ENCODE measurements at places on chromosomes 11 and 22.

DNA sequence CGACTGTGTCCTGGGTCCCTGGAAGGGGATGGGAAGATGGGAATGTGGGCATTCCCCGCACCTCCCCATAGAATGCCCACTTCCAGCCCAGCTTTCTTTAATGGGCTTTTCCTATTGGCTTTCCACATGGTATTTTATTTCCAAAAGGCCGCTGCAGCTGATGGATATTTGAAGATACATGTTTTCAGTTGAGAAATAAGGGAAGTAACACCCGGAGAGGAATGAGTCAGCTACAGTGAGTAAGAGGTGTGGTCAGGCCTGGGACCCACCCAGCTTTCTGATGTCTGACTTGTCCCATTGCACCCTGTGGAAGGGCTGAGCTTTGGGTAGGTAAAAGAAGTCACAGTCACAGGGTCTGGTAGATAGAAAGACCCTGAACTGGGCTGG is 476.9 kb downstream of the MIAT start:
- DNase-seq: no peak

DNA sequence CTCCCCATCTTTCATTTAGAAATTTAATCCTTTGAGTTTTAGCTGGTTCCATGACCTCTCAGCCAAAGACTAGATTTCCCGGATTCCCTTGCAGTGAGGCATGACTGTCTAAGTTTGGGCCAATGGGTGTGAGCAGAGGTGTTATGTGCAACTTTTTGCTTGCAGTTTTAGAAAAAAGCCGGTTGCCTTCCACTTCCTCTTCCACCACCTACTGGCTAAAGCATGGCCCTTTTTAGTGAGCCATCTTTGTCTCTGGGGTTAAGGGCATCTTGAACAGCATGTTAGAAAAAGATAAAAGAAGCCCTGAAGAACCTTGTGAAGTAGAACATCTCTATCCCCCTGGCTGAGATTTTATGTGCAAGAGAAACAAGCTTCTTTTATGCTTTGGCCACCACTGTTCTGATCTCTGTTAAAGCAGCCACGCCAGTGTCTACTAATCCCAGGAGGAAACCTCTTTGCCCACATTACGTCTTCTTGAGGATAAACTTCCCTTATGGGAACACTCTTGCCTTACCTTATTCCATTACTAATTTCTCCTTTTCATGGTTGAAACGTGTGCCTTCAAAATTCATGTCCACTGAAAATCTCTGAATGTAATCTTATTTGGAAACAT is 279.9 kb downstream of the TENM4 start:
- DNase-seq: no peak

GRCh38 chr22:47596176-47596690 is 833.8 kb downstream of the TBC1D22A start:
- DNase-seq: no peak

- no peak for DNase-seq
Observed at GRCh38 chr11:95498722-95499425, 267.9 kb upstream of the SESN3 start.

DNA sequence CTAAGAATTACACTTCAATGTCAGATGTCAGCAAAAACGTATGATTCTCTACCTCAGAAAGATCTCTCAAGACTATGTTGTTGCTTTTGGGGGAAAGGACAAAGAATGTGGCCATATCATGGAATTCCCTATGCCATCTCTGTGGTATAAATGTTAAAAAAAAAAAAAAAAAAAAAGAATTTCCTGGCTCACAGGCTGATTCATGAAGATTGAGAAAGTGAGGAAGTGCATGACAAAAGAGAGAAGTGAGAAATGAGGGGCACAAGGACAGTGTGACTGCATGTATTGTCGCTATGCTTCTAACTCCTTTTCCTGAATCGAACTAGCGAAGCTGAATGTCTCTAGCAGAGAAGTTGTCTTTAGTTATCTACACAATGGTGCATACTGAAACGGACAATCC is 80.6 kb upstream of the CARD18 start:
- no peak for DNase-seq

GRCh38 chr11:72752088-72752914 is at the start of gene ARAP1:
Gene ARAP1 (minus strand): TSS chr11:72752408. CDS start chr11:72727128, 25,280 bp downstream.
- DNase-seq: peak; percentile 50

DNA sequence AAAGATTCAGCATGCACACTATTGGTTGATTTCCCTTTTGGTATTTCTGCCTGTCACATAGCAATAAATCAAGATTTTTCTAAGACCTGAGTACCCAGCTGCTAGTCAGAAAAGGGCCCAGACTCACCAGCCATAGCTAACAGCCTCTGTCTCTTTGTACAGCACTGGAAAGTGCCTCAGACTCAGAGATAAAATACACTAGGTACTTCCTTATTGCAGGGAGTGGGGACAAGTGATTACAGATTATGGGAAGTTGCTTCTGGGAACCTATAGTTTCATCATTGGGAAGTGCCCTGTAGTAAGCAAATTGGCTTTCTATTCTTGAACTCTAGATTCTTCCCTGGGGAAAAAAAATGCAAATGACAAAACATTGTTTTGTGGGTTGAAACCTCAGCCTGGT is at the start of gene CASP5:
Gene CASP5 (minus strand): TSS at position 166 of the 400 bp plus-strand sequence. CDS start 32 bp downstream, at position 134.
- DNase-seq: no peak

DNA sequence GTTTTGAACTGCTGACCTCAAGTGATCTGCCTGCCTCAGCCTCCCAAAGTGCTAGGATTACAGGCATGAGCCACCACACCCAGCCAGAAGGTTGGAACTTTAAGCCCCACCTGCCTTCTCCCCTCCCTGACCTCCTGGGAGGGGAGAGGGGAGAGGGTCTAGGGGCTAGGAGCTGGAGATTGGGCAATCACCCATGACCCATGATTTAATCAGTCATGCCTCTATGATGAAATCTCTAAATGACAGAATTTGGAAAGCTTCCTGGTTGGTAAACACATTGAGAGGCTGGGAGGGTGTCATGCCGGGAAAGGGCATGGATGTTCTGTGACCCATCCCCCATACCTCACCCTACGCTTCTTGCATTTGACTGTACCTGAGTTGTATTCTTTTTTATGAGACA is 17.1 kb upstream of the TFIP11 start:
- DNase-seq: no peak

- DNase-seq: no peak
Observed at GRCh38 chr11:78467370-78467769, 49.8 kb upstream of the GAB2 start.

DNA sequence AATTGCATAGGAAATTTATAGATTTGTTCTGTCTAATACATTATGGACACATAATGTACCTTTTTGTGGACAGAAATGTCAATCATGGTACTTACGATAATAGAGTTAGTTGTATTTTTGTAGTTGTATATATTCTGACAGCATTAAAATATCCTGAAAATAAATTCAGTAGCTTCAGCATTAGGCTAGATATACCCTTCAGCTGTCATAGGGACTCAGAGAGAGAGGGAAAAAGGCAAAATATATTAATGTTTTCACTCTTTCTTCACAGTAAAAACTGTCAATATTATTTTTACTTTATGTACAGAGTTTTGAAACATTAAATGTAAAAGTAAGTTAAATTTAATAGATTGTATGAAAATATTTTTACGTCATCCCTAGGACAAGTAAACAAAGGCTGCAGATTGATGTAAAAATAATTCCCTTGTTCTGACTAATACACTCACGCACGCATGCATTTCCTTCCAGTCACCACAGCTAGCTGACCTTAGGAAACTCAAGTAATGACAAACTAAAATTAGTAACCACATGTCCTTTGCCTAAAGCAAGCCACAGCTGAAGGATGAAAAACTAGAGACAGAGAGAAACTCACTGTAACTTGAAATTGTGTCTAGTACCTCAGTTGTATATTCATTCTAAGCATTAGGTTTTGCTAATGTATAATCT is 104.7 kb upstream of the CARD18 start:
- no peak for DNase-seq

DNA sequence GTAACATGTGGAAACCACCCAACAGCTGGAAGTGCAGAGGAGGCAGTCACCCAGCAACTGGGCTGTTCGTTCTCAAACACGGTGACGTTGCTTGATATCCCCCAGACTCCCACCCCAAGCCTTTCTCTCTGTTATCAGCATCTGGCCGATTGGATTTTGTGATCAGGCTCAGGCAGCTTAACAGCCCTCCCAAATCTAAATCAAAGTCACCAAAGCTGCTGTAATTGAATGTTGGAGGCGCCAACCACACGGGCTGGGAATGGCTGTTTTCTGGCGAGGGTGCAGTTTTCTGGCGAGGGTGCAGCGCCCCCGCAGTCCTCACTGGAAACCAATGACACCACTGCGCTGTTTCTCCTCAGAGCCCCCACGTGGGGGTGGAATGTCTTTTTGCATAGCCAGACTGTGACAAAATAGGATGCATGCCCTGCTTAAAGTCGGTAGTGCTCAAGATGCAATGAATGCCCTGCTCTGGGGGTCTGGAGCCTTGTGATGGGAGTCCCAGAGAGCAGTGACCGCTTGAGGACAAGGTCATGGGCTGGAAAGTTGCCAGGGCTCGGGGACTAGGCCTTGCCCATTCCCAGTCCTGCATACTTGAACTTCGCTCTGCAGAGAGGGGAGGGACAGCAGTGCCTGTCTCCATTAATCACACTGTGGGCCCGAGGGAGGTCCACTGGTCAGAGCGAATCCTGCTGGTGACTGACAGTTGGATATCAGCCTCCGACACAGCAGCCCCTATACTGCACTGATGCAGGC is 105.3 kb downstream of the MORC2 start:
- DNase-seq: no peak

DNA sequence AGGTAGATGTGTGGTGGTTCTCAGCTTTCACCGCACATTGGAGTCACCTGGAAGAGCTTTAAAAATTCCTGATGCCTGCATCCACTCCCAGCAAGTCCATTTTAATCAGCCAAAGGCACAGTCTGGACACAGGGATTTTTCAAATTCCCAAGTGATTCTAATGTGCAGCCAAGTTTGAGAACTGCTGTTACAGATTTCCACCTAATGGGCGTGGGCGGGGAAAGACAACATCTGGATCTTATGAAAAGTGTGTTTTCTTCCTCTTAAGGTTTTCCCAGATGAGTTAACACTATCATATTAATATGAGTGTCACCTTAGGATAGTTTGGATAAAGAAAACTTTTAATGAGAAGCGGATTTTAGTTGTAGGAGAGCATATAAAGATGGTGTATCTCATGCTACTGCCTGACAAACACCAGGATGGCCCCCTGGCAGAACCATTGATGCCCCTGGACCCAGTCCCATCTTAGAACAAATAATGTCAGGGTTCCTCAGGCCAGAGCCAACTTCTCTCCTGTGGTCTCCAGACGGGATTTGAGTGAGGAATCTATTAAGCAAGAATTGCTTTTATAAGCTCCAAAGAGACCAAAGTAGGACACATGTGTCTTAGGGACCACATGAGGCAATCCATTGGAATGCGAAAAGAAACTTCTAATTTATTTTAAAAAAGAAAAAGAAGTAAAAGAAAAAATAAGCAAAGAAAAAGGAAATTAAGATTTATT is 31.9 kb downstream of the POU2AF1 start:
- no peak for DNase-seq

GRCh38 chr11:33005175-33005574 is 10.5 kb upstream of the DEPDC7 start:
- no peak for DNase-seq

DNA sequence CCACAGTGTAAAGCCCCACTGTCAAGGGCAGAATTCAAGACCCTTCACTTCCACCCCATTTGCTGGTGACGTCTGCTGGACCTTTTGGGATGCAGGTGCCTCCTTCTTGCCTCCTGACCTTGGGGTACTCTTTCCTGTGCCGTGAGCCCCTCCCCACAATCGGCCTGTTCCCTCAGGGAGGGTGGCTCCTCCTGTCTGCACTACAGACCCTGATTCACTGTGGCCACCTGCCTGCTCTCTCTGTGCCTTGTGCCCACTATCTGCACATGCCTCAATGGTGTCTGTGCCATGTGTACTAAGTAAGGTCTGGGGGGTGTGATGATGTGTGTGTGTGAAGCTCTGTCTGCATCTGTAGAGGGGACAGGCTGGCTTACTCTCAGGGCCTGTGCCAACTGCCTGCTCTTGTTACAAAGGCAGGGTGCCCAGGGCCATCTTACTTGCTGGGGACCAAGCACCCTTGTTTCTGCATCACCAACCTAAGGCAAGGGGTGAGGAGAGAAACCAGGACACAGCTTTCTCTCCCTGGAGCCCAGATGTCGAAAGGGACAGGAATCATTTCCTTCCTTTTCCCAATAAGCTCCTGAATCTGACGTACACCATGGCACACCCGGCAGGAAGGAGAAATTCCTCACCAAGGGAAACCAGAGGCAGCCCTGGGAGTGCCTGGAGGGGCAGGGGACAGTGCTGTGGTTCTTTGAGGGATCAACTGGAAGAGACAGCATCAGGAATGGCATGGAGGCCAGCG is 3.7 kb downstream of the PPM1F start:
- DNase-seq: no peak

GRCh38 chr11:122642472-122642922 is 13.0 kb upstream of the UBASH3B start:
- no peak for DNase-seq

- DNase-seq: no peak
Observed at GRCh38 chr22:23548501-23549197, 31.4 kb downstream of the IGLL1 start.

- no peak for DNase-seq
Observed at GRCh38 chr11:126281666-126282175, 1.2 kb upstream of the TIRAP start.

- no peak for DNase-seq
Observed at GRCh38 chr11:100739666-100740065, 52.6 kb downstream of the ARHGAP42 start.

DNA sequence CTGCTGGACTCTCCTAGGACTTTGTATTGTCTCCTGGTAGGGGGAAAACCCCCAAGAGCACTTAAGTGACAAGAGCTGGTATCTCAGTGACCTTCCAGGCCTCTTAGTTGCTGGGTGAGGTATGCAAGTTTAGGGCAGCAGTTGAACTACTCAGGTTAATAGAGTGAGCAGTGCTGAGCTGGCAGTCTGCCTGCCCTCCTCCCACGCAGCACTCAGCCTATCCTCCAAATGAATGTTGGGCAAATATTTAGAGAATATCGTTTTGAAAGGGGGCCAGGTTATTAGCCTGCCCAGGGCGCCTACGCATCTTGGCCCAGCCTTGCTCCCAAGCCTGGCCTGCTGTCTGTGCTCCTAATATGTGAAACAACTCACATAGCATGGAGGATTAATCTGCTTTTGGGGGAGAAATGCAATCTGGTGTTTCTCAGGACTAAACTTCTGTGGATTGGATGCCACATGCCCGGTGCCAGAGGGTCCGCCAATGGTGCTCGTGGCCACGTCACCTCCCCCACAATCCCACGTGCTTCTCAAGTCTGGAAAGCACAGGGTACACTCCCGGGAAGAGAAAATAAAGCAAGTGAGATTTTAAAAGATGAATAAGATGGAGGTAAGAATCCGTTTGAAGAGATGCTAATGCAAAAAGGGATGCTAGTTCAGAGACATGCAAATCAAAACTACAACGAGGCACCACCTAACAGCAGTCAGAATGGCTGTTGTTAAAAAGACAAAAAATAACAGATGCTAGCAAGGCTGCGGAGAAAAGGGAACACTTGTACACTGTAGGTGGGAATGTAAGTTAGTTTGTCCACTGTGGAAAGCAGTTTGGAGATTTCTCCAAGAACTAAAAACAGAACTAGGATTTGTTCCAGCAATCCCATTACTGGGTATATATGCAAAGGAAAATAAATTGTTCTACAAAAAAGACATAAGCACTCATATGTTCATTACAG is 67.7 kb downstream of the SPON1 start:
- DNase-seq: no peak

- DNase-seq: no peak
Observed at GRCh38 chr11:76107971-76108370, 98.3 kb downstream of the WNT11 start.

GRCh38 chr22:35930933-35931332 is 97.7 kb downstream of the RBFOX2 start:
- DNase-seq: no peak

Measured in central memory CD8-positive, alpha-beta T cell (primary cell).